Mammary microvascular endothelial cell (primary cell): ENCODE measurements at places on chromosomes 7 and 10. TPM values are rescaled to one million over a fixed set of nuclear protein-coding genes. Genes with fewer than 3 reads are reported as not detected.

KAZALD1 gene
- 0.20 and 0.40 TPM in 2 replicates for total RNA-seq

OR9A4 gene
- not detected in 2 replicates for total RNA-seq

NANOS1 gene
- 0.13 and 0.25 TPM in 2 replicates for total RNA-seq

EPHB4 gene
- 141 and 146 TPM in 2 replicates for total RNA-seq

SLC18A3 gene
- total RNA-seq = not detected in 2 replicates
